ENCODE measurements at places on chromosomes 3 and 15.
A peak's percentile ranks its signal among the peaks of the same experiment; 100 is the strongest.

DNA sequence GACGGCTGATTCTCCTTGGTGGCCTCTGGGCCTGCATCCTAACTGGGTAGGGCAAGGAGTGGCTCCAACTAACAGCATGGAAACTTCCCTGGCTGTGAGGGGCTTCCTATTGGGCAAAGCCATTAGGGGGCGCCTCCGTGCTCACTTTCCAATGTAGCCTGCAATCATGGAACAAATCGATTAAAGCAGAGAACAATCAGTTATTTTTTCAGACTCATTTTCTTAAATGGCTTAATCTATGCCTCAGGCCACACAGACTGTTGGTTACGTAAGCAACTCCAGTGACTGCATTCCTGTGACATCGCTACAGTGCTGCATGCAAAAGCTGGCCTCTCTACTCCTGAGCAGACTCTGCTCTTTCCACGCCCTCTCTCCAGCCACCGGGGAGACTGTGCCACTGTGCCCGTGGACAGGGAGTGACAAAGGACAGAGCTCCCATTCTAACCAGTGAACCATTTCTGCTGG, 278.9 kb downstream of the KLF13 start:
- DNase-seq, result no peak

DNA sequence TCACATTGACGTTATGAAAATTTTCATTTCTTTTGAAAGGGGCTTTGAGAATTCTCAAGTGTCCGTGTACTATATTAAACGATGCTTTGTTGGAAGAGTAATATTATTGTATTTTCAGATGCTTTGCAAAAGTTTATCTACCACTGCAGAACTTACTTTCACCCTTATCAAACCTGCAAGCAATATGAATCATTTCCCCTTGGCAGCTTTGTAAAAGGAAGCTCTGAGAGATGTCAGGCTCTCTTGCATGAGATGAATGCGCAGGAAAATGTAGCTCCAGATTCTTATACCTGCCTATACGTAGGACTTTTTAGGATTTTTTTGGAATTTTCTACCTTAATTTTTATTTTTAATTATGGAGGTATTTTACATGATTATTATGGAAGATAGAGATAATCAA, 34.5 kb downstream of the GPD1L start:
- DNase-seq, result no peak

DNA sequence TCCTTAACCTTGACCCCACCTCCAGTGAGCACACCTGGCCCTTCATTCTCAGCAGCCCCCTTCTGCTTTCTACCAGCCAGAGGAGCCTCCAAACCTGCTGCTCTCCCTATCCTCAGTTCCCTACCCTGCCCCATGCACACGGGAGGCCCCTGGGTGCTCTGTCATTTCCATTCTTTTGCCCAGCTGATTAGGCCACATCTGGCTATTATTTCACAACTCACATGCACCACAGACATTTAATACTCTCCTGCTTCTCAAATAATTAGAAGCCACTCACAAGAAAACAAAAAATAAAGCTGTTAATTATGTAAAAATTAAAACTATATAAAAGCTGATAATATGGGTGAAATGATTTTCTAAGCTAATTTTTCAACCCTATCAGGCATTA, 50.7 kb downstream of the MYLK start:
- no peak for DNase-seq

DNA sequence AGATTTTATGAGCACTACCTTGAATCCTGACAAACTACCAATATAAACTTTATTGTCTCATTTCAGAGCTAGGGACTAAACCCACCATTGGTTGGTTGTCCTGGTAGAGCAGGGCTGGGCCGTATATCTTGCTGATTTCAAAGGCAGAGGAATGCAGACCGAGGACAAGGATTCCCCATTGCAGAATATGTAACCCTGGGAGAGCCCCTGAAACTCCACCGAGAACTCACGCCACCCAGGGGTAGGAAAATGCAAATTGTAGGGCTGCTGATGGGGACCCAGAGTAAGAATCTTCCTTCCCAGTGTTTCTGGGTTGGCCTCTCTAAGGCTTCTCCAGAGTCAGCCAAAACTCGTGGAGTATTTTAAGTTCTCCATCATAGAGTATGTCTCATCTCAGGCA, 235.3 kb downstream of the ABHD5 start:
- no peak for DNase-seq

GRCh38 chr3:65400899-65401298, 637.8 kb downstream of the MAGI1 start:
- no peak for DNase-seq

GRCh38 chr3:114112696-114113095, 56.2 kb downstream of the QTRT2 start:
- no peak for DNase-seq

- no peak for DNase-seq
Observed at GRCh38 chr3:36762918-36763849, 1.2 kb downstream of the DCLK3 start.

DNA sequence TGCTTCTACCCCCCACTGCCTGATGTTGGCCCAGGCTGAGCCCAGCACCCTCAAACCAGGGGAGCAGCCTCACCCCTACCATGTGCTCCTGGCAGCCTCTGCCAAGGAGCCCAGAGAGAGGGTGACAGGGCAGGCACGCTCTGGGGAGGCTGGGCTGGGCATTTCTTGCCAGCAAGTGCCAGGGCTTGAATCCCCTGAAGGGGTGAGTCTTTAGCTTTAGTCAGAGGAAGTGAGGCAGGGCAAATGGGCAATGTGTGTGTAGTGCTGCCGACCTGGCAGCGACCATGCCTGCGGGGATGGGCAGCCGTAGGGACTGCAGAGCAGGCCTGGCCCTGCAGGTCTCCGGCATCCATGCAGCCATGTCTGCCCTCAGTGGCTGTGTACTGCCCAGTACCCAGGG, 18.1 kb downstream of the DUSP7 start:
- no peak for DNase-seq

- DNase-seq, result no peak
Observed at GRCh38 chr3:129520960-129521359, 7.5 kb upstream of the RHO start.

DNA sequence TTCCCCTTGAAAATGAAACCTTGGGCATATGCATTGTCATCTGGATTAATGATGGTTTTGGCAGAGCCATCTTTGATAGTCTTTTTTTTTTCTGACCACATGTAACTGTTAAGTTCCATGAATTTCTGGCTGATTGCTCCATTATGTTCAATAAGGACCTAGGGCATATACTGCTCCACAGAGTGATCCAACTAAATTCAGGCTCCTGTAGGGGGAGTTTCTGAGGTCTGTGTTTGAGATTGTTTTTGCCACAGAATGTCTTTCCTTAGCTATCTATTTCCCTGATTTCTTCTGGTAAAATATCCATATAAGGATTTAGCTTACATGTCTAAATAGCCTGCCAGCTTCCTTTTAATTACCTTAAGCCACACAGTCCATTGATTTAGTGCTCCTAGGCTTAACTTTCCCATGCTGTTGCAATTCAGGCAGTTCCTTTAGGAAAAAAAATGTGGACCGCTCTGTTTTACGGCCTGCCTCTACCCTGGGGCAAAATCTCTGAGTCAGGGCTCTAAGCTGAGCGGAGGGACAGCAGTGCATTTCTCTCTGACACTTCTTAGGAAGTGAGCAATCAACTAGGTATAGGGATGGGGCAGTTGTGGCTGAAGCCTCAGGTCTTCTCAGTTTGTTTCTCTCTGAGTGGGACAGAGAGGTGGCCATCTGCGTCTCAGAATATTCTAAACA, 796.2 kb downstream of the NR2F2 start:
- DNase-seq, result no peak

- DNase-seq, result no peak
Observed at GRCh38 chr3:112143251-112143650, 10.2 kb upstream of the GCSAM start.

DNA sequence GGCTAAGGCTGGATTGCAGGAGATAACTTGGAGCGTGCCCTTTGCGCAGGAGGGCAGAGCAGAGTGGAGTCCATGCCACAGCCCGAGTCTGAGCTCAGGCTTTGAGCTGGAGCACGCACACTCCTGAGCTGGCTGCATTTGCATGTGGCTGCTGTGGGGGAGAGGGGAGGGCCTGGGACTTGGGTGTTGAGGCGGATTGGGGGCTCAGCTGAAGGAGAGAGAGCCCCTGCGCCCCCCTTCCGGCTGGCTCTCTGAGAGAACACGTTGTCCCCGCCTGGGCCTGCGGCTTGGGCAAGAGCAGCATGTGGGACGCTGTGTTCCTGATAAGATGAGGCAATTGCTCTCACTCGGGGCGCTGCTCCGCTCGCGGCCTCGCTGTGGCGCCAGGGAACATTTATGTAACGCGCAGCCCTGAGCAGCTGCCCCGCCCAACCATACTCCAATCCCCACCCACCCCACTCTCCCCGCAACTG, 39.1 kb downstream of the KLF13 start:
- DNase-seq, result peak; percentile 90

DNA sequence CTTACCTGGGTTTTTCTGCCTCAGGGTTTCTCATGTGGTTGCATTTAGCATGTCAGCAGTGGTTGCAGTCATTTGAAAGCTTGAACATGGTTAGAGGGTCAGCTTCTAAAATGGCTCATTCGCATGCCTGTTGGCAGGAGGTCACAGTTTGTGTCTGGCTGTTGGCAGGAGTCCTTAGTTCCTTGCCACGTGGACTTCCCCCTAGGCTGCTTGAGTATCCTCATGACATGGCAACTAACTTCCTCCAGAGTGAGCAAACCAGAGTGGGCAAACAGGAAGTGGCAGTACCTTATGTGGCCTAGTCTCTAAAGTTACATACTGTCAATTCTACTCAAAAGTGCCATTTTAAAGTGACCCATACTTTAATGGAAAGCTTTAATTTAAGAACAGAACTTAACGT, 3.4 kb upstream of the UNC13C start:
- no peak for DNase-seq

- DNase-seq, result no peak
Observed at GRCh38 chr3:46284981-46285683, 42.9 kb downstream of the CCR3 start.

GRCh38 chr15:34628577-34629152, 45.2 kb upstream of the GOLGA8B start:
- DNase-seq, result no peak

DNA sequence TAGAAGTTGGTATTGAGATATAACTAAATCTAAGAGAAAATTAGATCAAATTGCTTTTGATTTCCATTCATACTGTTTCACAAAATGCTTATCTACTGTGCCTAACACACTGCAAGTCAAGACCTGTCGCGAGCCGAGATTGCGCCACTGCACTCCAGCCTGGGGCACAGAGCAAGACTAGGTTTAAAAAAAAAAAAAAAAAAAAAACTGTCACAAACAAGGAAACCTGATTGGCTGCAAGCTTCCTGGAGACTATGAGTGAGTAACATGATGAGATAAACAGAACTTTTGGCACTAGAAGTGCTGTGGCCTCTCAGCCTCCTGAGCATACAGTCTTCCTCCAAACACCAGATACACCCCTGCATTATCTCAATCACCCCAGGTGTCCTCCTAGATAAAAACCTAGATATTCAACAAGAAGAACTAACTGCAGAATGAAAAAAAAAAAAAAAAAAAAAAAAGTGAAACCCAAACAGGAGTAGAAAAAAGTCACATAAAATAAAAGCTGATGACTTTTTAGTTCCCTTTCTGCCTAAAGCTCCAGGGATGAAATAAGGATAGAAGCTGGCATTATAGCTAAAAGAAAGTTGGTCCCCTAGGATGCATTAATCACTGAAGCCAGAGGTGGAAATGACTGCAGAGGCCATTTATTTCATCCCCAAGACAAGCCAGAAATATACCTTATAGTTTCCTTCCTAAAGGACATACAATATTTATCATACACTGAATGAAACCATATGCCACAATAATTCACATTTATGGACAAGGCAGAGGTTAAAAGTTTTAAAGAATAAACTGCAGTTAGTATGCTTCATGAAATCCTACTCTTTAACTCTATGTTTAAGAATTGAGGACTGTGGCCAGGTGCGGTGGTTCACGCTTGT, 82.4 kb downstream of the P3H2 start:
- DNase-seq, result no peak

GRCh38 chr3:196195664-196196265, 15.4 kb downstream of the ZDHHC19 start:
- no peak for DNase-seq

DNA sequence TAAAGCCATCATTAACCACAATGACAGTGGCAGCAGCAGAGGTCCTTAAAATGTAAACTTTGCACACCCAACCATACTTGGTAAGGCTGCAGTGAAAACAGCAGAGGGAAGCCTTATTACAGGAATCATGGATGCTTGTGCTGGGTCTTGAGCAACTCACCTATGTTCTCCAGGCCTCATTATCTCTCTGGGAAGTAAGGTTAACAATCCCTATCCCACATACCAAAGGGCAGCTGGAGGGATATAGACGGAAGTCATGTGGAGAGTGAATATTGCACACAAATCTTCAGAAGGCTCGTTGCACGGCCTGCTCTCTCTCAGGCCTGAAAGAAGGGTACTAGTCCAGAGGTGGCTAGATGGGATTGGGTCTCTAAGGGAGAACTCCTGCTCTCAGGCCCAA, 25.8 kb upstream of the CELF6 start:
- DNase-seq, result no peak

DNA sequence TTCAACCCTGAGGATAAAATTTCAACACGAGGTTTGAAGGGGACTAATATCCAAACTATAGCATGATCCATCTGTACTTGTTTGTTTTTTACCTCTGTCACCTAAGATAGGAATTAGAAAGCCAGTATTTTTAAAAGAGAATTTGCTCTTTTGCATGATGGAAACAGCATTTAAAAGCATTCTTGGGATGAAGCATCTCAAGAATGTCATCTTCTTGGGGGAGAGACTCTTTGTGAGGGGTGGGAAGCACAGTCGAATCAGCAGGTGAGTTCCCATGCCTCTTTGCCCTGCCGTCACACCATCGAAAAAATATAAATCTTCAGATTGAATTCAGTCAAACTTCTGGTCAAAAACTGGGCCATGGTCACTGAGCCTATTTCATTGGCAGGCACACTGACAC, 55.3 kb upstream of the BCHE start:
- DNase-seq, result no peak

- DNase-seq, result no peak
Observed at GRCh38 chr3:10763817-10764258, 52.2 kb upstream of the SLC6A11 start.

- DNase-seq, result no peak
Observed at GRCh38 chr3:188166441-188166840, 12.5 kb downstream of the LPP start.

DNA sequence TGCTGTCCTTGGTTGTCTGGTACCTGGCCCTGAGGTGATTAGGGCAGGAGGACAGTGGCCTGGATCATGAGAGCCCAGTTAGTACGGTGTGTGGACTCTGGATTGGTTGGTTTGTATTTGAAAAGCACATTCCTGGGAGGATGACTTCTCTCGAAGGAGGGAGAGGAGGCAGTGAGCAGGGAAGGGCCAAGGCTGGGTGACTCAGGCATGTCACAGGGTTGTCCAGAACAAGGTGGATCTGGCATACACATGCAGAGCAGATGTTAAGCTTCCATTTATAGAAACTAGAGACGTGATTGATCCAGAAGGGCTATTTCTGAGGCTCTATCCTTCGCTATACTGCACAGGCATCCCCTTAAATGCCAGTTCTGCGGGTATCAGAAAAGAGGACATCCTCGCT, 34.4 kb downstream of the FAM240A start:
- no peak for DNase-seq

- no peak for DNase-seq
Observed at GRCh38 chr3:11551036-11551435, 92.7 kb downstream of the VGLL4 start.

GRCh38 chr3:13045904-13046568, 27.2 kb downstream of the IQSEC1 start:
- peak; percentile 47 for DNase-seq
